T-helper 17 cell (primary cell): ENCODE measurements at places on chromosomes 1 and 21. TPM values are rescaled to one million over a fixed set of nuclear protein-coding genes. Genes with fewer than 3 reads are reported as not detected.
A peak's percentile ranks its signal among the peaks of the same experiment; 100 is the strongest.

Gene ARHGEF11
- total RNA-seq: 28.0 TPM

- no peaks in the 10 kb centered on the region for H3K36me3 ChIP-seq
- no peak overlapping the region for H3K27ac ChIP-seq
- DNase-seq: no peak
Observed at GRCh38 chr1:39499668-39500067, 8.2 kb downstream of the BMP8A start.

- H3K27ac ChIP-seq: no peak overlapping the region
- H3K4me3 ChIP-seq: no peak overlapping the region
- H3K4me1 ChIP-seq: peaks cover 50% of the 10 kb centered on the region
- peak; percentile 71 for DNase-seq
Observed at GRCh38 chr1:110630839-110631663, 24.9 kb upstream of the KCNA2 start.

Gene TMPRSS15
- not detected for total RNA-seq

- peak overlapping the region; percentile 54 for H3K4me3 ChIP-seq
- DNase-seq: no peak
- peaks cover 46% of the 10 kb centered on the region for H3K27me3 ChIP-seq
- no peak overlapping the region for H3K27ac ChIP-seq
- no peaks in the 10 kb centered on the region for H3K36me3 ChIP-seq
Observed at GRCh38 chr21:41045534-41046268, 122.3 kb upstream of the BACE2 start.
